ENCODE measurements at places on chromosomes 6 and 20. TPM values are rescaled to one million over a fixed set of nuclear protein-coding genes. Genes with fewer than 3 reads are reported as not detected.
A peak's percentile ranks its signal among the peaks of the same experiment; 100 is the strongest.

The SCUBE3 gene
- total RNA-seq = not detected

DNA sequence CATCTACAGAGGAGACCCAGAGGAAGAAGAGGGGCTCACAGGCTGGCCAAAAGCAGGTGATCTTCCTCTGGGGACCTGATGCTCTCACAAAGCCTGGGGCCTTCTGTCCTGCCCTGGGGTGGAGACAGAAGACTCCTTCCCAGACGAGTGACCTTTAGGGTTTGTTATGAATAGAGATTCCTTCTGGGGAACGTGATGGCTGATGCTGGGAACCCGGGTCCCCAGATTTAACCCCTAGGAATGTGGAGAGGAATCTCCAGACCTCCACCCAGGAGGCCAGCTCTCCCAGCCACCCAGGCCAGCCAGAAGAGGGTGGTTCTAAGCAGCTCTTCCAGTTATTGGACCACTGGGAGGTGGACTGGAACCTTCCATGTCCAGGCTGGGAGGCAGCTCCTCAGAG is 16.8 kb upstream of the CCN5 start:
- no peak for DNase-seq

The ATP6V1G2 gene
- total RNA-seq = 0.20 TPM

DNA sequence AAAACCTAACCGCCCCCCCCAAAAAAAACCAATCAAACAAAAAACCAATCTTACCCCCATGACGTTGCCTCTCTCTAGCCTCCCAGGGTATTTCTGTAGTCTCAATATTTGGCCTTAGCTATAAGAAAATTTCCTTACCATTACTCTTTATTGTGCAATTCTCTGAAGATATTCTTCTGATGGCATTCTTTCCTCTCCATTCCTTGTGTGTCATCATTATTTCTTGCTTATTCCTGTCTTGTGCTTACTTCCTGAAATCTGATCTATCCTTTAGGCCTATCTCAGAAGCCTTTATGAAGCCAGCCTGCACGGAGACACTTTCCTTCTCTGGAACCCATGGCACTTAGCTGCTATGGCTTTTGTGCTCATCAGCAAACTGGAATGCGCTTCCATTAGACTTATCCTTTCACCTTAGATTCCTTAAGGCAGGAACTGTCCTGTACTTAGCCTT is 65.9 kb upstream of the DDR1 start:
- peak; percentile 87 for DNase-seq

DNA sequence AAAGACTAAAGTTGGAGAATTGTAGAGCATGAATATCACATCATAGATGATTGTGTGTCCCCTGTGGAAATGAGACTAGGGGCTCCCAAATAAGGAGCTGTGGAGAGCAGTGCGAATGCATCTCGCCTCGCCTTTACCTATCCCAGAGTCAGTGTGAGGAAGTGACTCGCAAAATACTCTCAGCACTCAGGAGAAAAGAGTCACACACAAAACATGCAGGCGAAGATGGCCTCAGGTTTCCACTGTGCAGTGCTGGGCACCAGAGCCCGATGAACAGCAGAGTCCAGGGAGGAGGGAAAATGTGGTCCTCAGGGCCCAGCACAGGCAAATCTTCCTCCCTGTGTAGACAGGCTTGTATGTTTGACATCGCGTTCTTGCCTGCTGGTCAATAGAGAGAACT is 126.5 kb upstream of the AFDN start:
- DNase-seq = no peak

DNA sequence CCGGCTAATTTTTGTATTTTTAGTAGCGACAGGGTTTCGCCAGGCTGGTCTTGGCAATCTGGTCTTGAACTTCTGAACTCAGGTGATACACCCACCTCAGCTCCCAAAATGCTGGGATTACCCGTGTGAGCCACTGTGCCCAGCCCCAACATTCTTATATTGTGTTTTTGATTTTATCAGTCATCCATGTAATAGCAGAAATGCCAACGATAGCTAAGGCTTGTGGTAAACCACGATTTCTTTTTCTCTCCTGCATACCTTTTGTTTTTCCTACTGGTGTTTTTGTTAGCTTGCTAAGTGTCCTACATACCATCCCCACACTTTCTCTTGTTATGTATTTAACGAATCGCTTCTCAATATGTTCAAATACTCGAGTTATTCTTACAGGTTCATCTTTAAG is 12.1 kb downstream of the PHACTR2 start:
- DNase-seq = peak; percentile 76

The PSORS1C2 gene
- not detected for total RNA-seq

- DNase-seq = no peak
These were observed 29.4 kb downstream of the DUSP22 start for GRCh38 chr6:321536-322258.

GRCh38 chr20:25397821-25398220 is 7.2 kb upstream of the ABHD12 start:
- peak; percentile 72 for DNase-seq

GRCh38 chr6:135358985-135359384 is 138.6 kb downstream of the AHI1 start:
- peak; percentile 58 for DNase-seq

The BPIFB2 gene
- not detected for total RNA-seq

- DNase-seq = no peak
These were observed 54.1 kb upstream of the FYN start for GRCh38 chr6:111927321-111927720.

The CAP2 gene
- total RNA-seq = 39.9 TPM

- DNase-seq = peak; percentile 78
These were observed 165.9 kb downstream of the SASH1 start for GRCh38 chr6:148508401-148509041.

The GSTA2 gene
- 0.12 TPM for total RNA-seq

DNA sequence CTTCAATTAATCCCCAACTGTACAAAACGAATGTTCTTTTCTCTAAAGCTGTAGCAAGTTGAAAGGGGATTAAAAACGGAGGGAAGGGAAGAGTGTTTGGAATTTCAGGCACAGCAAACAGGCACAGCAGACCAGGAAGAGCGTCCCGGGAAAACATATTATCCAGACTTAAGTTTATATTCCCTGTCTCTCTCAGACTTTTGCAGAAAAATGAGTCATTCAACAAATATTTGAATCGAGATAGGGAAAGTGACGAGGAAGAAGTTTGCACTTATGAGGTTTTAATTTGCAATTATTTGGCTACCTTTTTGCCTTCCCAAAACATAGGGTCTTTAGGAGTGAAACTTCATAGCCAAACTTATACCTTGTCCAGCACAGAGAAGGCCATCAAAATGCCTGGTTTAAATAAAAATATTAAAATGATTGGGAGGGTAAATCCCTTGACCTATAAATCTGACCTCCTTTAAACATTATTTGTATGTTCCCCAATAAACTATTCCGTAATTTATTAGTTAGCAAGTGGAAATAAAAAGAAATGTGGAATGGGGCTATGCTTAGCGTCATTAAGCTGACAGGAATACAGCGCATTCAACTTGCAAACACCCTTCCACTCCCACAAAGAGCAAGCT is 16.0 kb downstream of the HFE start:
- peak; percentile 81 for DNase-seq
